Fibroblast of mammary gland (primary cell): ENCODE measurements at places on chromosomes 7 and 10.

GRCh38 chr7:92763636-92764423 lies 72.5 kb downstream of the CDK6 start:
- peak; percentile 74 for DNase-seq

DNA sequence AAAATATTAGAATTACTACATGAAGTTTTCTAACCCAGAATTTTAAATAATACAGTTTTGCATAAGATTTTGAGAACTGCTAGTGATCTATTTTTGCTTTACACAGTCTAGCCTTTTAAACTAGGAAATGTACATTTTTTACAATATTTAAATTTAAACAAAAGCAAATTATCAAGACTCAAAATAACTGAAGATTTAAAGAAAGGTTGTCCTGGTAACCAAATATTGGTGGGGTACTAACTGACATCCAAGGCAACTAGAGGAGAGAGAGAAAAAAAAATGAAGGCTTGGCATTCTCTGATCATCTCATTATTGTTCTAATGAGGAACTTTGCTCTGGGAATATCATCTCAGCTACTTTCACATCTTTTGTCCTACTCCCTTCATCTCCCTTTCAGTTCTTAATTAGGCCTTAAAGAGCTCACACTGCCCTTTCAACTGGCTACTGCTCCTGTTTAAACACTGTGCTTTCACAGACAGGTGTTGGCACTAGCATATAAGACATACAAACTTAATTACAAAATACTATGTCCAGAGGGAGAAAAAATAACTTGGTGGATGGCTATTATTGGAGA lies 33.7 kb downstream of the RAB11FIP2 start:
- DNase-seq: no peak

DNA sequence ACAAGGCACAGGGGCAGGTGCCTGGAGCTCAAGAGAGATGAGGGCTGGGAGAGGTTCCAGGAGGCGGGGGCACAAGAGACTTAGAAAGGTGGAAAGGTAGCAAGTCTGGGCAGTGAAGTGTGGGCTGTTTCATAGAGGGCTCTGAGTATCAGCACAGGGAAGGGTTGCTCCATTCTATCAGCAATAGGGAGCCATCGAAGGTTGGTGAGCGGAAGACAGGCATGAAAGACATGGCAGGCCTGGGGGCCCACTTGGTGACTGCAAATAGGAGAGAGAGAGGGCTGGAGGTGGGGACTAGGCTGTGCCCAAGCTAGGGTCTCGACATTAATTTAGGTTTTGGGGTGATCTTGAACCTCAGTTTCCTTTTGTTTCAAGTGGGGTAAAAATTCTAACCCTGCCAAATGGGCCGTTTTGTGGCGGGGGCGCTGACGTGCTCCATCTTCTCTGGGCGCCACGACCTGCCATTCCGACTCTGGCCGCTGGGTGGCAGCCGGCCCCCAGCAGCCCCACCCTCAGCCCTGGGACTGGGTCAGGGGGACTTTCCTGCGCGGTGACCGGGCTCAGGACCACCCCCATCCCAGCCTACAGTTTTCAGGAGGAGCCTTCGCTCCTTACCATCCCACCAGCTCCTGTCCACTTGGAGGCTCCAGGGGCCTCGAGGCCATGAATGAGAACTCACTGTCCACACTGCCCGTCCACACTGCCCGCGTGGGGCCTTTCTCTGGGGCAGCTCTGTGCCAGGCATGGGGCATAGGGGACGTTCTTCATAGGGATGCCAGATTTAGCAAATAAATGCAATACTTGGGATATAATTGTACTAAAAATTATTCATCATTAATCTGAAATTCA lies 37.2 kb upstream of the PCBD1 start:
- DNase-seq: peak; percentile 12

- peak; percentile 36 for DNase-seq
These were observed 70.5 kb downstream of the SFMBT2 start for GRCh38 chr10:7340179-7340874.

- no peak for DNase-seq
These were observed 80.4 kb downstream of the TES start for GRCh38 chr7:116290740-116291139.

DNA sequence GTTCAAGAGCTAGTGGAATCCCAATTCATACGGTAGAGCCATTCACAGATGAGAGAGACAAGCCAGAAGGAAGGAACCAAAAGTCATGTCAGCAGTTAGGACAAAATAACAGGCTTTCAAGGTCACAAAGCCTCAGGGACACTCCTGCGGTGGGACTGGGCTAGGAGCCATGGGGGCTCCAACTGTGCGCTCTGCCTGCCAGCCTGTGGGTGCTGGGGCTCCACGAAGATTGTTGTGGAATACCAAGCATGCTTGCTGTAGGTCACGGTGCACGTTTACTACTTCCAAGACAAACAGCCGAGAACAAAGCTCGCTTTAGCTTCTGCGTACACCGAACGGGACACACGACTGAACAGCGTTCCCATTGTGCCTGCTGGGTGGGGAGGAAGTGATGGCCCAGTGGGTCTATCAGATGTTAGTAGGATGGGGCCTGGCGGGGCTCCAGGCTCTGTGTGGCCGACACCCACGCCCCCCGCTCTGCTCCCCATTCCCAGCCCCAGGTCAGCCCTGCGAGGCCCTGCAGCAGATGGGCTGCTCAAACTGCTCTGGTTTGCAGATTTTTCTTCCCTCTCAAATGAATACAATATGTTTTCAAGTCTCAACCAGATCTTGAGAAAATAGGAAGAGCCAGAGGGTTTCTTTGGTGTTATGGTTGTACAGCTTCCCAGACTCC lies 158.9 kb downstream of the EGFR start:
- no peak for DNase-seq

- no peak for DNase-seq
These were observed 17.4 kb downstream of the TRIM8 start for GRCh38 chr10:102661658-102662028.

DNA sequence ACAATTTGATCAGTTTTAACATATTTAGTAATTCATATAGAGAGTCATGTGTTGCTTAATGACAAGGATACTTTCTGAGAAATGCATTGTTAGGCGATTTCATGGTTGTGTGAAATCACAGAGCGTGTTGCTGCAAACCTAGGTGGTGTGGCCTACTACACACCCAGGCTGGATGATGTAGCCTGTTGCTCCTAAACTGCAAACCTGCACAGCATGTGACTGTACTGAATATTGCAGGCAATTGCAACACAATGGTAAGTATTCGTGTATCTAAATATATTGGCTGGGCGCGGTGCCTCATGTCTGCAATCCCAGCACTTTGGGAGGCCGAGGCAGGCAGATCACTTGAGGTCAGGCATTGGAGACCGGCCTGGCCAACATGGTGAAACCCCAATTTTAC lies 73.7 kb upstream of the BAIAP2L1 start:
- DNase-seq: no peak

GRCh38 chr10:14184841-14185315 lies 145.8 kb downstream of the FRMD4A start:
- no peak for DNase-seq

- no peak for DNase-seq
These were observed 207.0 kb upstream of the SHH start for GRCh38 chr7:156019308-156019707.

- DNase-seq: no peak
These were observed 40.0 kb downstream of the C10orf120 start for GRCh38 chr10:122659651-122660050.

GRCh38 chr7:141072548-141073172 lies 1.2 kb upstream of the TMEM178B start:
- peak; percentile 81 for DNase-seq

GRCh38 chr10:122188706-122189105 lies 82.4 kb upstream of the BTBD16 start:
- no peak for DNase-seq

DNA sequence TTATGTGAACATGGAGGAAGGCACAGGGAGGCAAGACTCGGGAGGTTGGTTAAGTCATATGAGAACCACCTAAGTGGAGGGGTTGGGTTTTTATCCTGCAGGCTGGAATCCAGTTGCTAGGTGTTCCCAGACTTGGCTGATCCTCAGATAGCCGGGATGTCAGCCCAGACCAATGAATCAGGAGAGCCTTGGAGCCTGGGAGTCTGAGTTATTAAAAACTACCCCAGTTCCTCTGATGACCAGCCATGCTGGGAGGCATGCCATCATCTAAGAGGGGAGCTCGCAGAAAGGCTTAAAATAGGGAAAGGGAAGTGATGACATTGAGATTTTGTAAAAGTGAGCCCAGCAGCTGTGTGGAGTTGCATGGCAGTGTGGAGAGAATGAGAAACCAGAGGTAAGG lies 238.1 kb downstream of the ZNF248 start:
- no peak for DNase-seq

- peak; percentile 59 for DNase-seq
These were observed 91.6 kb downstream of the DNMBP start for GRCh38 chr10:99917963-99918825.

DNA sequence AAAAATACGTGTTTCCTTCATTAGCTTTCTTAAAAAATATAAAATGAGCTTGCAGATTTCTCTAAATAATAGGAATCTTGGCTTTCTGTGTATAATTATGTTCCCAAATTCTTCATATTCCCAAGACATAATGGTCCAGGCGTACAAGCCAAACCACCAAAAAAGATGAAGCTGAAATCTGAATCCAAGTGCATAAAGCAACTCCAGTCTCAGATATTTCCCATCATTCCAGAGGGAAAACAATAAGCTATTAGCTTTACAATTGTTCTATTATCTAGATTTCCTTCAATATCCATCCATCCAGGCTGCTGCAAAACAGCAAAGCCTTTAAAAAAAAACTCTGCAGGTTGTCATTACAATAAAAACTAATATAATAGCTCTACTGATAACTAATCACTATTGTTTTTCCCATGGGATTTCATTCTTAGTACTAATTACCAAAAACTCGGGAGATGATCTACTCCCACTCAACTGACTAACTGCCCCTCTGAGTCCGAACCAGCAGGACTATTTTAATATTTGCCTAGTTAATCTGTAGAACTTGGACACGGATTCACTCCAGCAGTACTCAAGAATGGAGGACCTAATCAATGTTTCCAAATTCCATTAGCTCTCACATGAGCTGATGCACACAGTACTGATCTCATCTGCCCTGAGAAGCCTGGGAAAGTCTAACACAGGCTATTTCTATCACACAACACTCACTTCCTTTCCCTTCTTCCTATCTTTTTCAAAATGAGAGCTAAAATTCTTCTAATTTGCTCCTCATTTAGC lies 108.9 kb upstream of the ASAH2 start:
- DNase-seq: peak; percentile 58

GRCh38 chr10:93945819-93946218 lies 47.9 kb upstream of the PLCE1 start:
- DNase-seq: no peak

DNA sequence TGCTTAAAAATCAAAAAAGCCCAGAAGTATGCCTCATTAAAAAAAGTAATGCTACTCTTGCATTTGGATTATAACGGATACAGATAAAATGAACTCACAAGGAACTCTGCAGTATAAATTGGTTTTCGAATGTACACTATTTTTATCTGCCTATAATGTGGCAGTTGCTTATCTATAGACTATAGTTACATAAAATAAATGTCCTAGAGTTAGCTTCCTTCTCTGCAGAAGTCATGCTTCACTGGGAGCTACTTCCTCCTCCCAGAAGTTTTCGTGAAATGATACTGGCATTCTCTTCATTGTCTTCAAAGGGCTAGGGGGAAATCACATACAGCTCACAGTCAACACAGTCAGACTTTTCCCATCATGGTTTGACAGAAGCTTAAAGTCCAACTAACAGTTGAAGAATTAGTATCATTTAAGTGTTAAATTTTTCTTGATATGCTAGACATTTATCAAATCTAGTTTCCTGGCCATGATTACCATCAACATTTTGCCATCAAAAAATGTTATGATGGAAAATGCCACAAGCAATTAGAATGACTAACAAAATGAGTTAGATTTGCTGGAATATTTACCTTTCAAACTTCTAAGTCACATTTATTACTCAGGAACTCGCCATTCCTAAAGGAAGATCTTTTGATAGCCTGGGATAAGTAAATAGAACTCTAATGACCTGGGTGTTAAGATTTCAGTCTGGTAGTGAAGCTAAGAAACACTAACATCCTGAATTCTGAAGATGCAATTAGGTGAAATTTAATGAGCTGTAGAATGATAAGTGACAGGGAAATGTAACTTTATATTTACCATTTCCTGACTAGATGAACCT lies 87.3 kb upstream of the TRIL start:
- no peak for DNase-seq

DNA sequence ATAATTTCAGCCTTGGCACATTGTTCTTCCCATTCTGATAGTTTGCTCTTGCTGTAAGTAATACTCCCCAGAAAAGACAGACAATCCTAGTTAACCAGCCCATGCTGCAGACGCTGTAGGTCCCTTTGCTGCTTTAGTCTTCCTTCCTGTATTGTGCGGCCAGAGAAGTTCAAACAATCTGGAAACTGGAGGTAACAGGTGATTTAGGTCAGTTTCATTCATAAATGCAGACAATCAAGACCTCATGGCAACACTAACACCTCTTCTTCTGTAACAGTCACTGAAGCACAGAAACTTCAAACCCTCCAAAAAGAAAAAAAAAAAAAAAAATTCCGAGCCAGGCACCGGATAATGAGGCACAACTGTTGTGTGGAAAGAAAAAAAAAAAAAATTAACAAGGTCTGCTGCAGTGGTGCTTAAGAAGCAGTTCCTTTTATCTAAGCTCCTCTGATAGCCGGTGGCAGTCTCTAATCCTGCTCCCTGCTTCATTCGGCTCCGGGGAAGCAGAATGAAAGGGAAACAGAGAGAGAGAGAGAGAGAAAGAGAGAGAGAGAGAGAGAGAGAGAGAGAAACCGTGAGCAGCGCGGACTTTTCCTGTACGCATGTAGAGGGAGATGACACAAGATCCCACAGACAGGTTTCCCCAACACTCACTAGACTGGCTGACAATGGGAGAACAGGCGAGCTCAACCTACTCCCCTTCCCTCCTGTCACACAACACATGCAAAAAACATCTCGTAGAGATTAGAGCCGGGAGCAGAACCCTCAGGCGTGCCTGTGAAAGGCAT lies at the start of gene SEMA3A:
Gene SEMA3A (minus strand): TSS at position 306 of the 788 bp plus-strand sequence. CDS start 203 bp downstream, at position 103.
- DNase-seq: peak; percentile 78

- peak; percentile 83 for DNase-seq
These were observed 119.0 kb upstream of the KCNMA1 start for GRCh38 chr10:77756319-77757232.

- DNase-seq: peak; percentile 89
These were observed 424.3 kb downstream of the KIF20B start for GRCh38 chr10:90125456-90126255.

DNA sequence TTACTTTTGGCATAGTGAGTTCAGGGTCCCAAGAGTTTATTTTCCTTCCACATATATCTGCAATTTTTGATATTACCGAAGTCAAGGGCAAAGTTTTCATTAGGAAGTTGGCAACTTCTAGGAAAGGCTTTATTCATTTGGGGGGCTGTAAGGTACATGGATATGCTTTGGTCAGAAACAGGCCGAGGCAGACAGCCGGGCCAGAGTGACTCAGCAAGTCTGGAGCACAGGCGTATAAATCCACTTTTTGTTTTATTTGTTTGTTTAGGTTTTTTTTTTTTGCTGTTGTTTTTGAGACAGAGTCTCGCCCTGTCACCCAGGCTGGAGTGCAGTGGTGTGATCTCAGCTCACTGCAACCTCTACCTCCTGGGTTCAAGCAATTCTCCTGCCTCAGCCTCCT lies 3.7 kb downstream of the ZNF680 start:
- DNase-seq: peak; percentile 57

DNA sequence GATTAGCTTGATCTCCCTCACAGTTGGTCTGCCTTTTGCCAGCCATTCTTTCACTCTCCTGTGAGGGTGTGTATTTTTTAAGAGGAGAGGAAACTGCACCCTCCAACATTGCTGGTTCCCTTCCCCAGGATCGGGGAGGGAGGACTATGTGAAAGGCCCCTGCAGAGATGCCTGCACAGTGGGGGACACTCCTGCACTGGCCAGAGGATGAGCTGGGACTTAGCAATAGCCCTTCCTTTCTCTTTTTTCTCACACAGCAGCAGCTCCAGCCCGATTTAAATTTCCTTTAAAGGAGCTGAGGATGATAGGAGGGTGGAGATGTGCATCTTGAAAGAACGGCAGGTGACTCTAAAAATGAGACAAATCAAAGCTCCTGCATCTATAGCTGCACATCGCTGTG lies 18.7 kb downstream of the SORCS3 start:
- no peak for DNase-seq
